ENCODE measurements at places on chromosomes 5 and 9.

GRCh38 chr9:15403155-15403554, 19.5 kb upstream of the SNAPC3 start:
- no peaks in the 10 kb centered on the region for H3K27me3 ChIP-seq
- no peaks in the 10 kb centered on the region for H3K36me3 ChIP-seq
- H3K27ac ChIP-seq, result no peak overlapping the region
- H3K4me1 ChIP-seq, result no peaks in the 10 kb centered on the region

GRCh38 chr5:16978296-16978695, 42.2 kb upstream of the MYO10 start:
- no peak overlapping the region for H3K4me3 ChIP-seq
- no peaks in the 10 kb centered on the region for H3K27me3 ChIP-seq
- DNase-seq, result no peak
- H3K36me3 ChIP-seq, result no peaks in the 10 kb centered on the region
- no peaks in the 10 kb centered on the region for H3K4me1 ChIP-seq

GRCh38 chr9:4155221-4156026, 144.4 kb downstream of the GLIS3 start:
- H3K27ac ChIP-seq, result no peak overlapping the region
- H3K4me1 ChIP-seq, result no peaks in the 10 kb centered on the region
- no peaks in the 10 kb centered on the region for H3K27me3 ChIP-seq
- H3K36me3 ChIP-seq, result no peaks in the 10 kb centered on the region
- no peak for DNase-seq

DNA sequence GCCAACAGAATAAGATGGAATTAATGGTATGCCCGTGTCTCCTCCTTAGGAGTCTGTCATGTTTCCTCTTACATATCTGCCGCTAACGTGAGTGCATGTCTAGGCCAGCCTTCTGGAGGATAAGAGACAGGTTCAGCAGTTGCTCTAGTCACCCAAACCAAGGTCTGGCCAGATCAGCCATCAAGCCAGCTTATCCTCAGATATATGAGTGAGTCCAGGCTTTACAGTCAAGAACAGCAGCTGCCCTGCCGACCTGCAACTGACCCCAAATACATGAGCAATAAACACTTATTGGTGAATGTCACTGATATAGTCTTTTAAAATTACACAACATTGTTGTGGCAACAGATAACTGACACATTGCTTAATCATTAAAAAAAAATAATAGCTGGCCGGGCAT, 123.5 kb downstream of the TSSK1B start:
- no peaks in the 10 kb centered on the region for H3K36me3 ChIP-seq
- no peak for DNase-seq
- H3K4me3 ChIP-seq, result no peak overlapping the region
- no peaks in the 10 kb centered on the region for H3K4me1 ChIP-seq
- H3K27ac ChIP-seq, result no peak overlapping the region
- peaks cover 20% of the 10 kb centered on the region for H3K27me3 ChIP-seq

DNA sequence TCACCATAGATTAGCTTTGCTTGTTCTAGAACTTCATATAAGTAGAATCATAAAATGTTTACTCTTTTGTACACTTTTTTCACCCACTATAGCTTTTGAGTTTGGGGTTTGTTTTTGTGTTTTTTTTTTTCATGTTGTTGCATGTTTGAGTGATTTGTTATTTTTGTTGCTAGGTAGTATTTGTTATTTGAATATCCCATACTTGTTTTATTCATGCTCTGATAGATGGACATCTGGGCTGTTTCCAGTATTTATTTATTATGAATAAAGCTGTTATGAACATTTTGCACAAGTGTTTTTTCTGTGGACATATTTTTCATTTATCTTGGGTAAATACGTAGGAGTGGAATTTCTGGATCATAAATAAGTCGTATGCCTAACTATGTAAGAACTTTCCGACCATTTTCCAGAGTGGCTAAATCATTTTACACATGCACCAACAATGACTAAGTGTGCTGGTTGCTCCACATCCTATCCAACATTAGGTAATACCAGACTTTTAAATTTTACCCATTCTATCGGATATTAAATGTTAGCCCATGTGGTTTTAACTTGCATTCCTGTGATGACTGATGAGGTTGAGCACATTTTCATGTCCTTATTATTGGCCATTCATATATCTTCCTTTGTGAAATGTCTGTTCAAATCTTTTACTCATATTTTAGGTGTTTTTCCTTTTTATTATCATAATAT, 69.1 kb upstream of the NR4A3 start:
- H3K4me3 ChIP-seq, result no peak overlapping the region
- no peaks in the 10 kb centered on the region for H3K4me1 ChIP-seq
- no peak overlapping the region for H3K27ac ChIP-seq
- peaks cover 18% of the 10 kb centered on the region for H3K27me3 ChIP-seq
- no peaks in the 10 kb centered on the region for H3K36me3 ChIP-seq

- H3K36me3 ChIP-seq, result no peaks in the 10 kb centered on the region
- H3K4me1 ChIP-seq, result no peaks in the 10 kb centered on the region
- no peak overlapping the region for H3K4me3 ChIP-seq
- H3K27ac ChIP-seq, result no peak overlapping the region
- no peak for DNase-seq
- no peaks in the 10 kb centered on the region for H3K27me3 ChIP-seq
Observed at GRCh38 chr5:24325306-24325832, 319.4 kb downstream of the CDH10 start.

DNA sequence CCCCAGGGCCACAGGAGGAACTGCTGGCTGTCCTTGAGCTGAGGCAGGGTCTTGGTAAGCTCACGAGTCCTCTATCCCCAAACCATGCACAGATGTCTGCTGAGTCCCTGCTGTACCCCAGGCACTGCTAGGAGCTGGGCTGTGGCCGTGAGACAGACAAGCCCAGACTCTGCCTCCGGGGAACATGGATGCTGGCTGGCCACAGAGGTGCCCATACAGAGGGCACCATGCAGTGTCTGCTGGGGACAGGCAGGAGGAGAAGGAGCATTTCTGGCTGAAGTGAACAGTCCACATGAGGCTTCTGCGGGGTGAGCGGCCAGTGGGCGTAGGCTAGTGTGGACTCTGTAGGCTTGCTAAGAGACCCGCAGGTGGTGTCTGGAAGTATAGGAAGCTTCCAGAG, 4.8 kb upstream of the SEC16A start:
- H3K4me1 ChIP-seq, result peaks cover 7% of the 10 kb centered on the region
- peaks cover 2% of the 10 kb centered on the region for H3K36me3 ChIP-seq
- no peak for DNase-seq
- H3K27ac ChIP-seq, result no peak overlapping the region
- H3K4me3 ChIP-seq, result no peak overlapping the region
- peaks cover 27% of the 10 kb centered on the region for H3K27me3 ChIP-seq

DNA sequence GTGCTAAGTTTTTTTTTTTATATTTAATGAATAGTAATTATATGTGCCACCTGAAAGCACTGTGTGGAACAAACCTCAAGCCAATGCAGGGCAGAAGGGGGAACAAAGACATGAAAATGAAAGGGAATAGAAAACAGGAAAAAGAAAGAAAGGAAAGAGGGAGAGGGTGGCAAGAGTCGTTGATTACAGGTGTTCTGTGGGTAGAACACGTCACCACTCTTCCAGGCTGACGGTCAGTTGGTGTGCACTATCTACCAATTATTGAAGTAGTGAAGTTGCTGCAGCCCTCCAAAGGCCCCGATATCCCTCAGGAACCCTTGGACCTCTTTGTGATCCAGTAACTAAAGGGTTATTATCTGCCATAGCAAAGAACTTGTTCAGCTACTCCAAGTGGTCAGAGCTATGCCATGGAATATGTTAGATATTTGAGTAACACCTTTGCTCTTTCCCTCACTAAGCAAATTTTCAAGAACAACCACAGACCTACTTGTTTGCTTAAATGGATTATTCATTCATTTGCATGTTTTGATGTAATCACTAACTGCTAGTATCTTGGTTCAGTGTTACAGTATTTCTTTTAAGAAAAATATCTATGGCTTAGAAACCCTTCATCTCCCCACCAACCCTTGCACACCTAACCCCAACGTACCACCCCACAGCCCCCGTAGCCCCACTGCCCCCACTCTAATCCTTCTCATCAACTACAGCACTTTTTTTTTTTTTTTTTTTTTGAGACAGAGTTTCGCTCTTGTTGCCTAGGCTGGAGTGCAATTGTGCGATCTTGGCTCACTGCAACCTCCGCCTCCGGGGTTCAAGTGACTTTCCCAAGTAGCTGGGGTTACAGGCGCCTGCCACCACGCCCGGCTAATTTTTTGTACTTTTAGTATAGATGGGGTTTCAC, 31.3 kb downstream of the FYB1 start:
- peak; percentile 42 for DNase-seq
- peak overlapping the region; percentile 91 for H3K27ac ChIP-seq
- peak overlapping the region; percentile 62 for H3K4me3 ChIP-seq
- no peaks in the 10 kb centered on the region for H3K27me3 ChIP-seq

GRCh38 chr5:14151416-14151815, 8.3 kb downstream of the TRIO start:
- no peak overlapping the region for H3K4me3 ChIP-seq
- H3K4me1 ChIP-seq, result no peaks in the 10 kb centered on the region
- H3K27me3 ChIP-seq, result peaks cover 47% of the 10 kb centered on the region
- no peak overlapping the region for H3K27ac ChIP-seq
- H3K36me3 ChIP-seq, result no peaks in the 10 kb centered on the region

DNA sequence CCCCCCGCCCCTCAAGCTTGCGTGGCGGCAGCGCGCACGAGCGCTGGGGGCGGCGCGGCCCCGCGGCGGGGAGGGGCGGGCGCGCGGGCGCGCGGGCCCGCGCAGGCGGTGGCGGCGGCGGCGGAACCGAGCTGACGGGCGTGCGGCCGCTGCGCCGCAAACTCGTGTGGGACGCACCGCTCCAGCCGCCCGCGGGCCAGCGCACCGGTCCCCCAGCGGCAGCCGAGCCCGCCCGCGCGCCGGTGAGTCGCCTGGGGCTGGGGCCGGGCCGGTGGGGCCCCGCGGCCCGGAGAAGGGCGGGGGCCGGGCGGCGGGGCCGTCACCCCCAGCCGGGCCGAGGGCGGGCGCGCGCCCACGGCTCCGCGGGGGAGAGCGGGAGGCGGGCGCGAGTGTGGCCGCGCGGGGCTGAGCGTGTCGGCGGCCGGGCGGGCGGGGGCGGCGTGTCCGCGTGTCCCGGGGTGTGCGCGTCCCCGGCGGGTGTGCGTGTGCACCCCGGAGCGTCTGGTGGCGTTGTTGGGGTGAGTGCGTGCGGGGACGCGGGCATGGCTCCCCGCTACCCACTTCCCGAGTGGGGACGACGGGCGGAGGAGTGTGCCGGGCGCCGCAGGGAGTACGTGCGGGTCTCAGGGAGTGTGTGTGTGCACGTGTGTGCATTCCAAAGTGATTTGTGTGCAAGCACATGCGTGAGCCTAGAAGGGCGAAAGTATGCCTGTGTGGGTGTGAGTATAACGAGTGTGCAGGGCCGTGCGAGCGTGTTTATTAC, at the start of gene NEK6:
Gene NEK6, plus strand, starts transcription at position 106 of the 763 bp plus-strand sequence. CDS start 44,016 bp downstream, outside the sequence.
- peak within 1 kb of the TSS; percentile 72 for H3K27ac ChIP-seq
- H3K27me3 ChIP-seq, result peaks cover 85% of the 10 kb centered on the region
- H3K4me3 ChIP-seq, result peak within 1 kb of the TSS; percentile 94
- peaks cover 5% of the 10 kb centered on the region for H3K36me3 ChIP-seq
- peaks cover 48% of the 10 kb centered on the region for H3K4me1 ChIP-seq
- DNase-seq, result peak; percentile 57

- peaks cover 7% of the 10 kb centered on the region for H3K27me3 ChIP-seq
- no peak overlapping the region for H3K4me3 ChIP-seq
- H3K4me1 ChIP-seq, result no peaks in the 10 kb centered on the region
- no peak for DNase-seq
- H3K36me3 ChIP-seq, result no peaks in the 10 kb centered on the region
Observed at GRCh38 chr5:113223831-113224604, 210.8 kb downstream of the TSSK1B start.

- peaks cover 21% of the 10 kb centered on the region for H3K36me3 ChIP-seq
- peaks cover 19% of the 10 kb centered on the region for H3K4me1 ChIP-seq
- peak overlapping the region; percentile 34 for H3K27ac ChIP-seq
- H3K4me3 ChIP-seq, result no peak overlapping the region
Observed at GRCh38 chr9:128558431-128559310, 6.3 kb downstream of the SPTAN1 start.

DNA sequence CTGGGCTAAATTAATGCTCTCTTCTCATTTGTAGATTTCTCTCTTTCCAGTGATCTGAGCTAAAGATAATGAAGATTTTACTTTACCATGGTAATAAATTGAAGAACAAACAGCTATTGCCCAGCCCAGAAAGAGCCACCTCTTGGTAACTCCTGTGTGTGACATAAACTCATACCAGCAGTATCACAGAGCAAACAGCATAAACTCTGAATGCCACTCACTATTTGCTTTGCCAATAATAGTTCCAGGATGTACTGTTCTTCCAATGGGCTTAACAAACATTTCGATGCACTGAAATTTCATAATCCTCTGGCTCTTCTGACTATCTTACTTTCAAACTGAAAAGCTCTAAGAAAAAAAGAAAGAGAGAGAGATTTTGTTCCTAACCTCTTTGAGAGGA, 69.8 kb upstream of the RASEF start:
- no peaks in the 10 kb centered on the region for H3K4me1 ChIP-seq
- H3K27ac ChIP-seq, result no peak overlapping the region
- no peaks in the 10 kb centered on the region for H3K27me3 ChIP-seq
- no peak overlapping the region for H3K4me3 ChIP-seq
- H3K36me3 ChIP-seq, result no peaks in the 10 kb centered on the region

DNA sequence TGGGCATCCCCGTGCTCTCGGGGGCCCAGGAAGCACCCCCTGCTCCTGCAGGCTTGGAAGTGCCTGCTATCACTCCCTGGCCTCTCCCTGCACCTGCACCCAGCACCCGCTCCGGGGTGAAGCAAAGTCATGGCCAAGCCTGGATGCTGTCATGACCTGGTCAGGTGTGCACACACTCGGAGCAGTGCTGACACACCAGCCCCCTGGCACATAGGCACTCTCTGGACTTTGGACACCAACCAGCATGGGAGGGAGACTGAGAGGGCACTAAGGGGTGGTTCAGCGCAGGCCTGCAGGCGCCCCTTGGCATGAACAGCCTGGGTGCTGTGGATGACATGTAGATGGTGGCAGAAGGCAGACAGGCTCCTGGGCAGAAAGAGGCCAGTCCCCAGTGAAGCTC, 158.6 kb downstream of the GHR start:
- H3K36me3 ChIP-seq, result no peaks in the 10 kb centered on the region
- no peak overlapping the region for H3K4me3 ChIP-seq
- peaks cover 19% of the 10 kb centered on the region for H3K27me3 ChIP-seq

DNA sequence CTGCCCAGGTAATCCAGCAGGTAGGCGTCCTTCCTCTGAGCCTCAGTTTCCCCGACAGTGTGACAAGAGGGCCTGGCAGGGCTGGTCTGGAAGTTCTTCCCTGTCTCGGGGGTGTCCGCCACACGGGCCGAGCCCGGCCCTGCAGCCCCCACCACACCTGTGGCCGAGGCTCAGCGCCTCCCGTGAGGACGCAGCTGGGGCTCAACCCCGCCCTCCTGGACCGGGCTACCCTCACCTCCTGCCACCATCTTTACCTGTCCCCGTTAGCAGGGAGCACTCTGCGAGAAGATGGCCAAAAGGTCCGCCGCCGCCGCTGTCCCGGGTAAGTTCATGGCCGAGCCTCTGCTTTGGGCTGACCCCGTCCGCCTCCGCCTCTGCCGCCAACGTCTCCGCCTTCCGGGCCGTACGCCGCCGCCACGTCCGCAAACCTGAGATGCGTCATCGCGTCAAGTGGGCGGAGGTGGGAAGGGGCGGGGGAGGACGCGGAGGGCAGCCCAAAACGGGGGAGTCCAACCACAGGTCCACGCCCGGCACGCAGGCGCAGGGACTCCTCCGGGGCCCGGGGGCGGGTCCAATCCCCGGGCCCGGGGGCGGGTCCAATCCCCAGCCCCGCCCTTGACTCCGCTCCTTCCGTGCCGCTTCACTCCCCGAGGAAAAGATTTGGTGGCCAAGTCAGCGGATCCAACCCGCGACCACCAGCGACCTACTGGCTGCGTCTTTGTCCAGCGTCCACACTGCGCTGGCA, at the start of gene LYSMD3:
Gene LYSMD3, minus strand, starts transcription at position 391 of the 745 bp plus-strand sequence. CDS start 4,295 bp downstream, outside the sequence.
- peaks cover 10% of the 10 kb centered on the region for H3K36me3 ChIP-seq
- H3K27me3 ChIP-seq, result peaks cover 11% of the 10 kb centered on the region
- H3K4me3 ChIP-seq, result peak within 1 kb of the TSS; percentile 98
- DNase-seq, result peak; percentile 98
- H3K27ac ChIP-seq, result peak within 1 kb of the TSS; percentile 96

All from activated naive CD4-positive, alpha-beta T cell treated with anti-CD3 and anti-CD28 coated beads, Interleukin-2, amount 10 ng/mL, durations not matched to agents 7 days and 5 days (primary cell).